ENCODE measurements at places on chromosomes 11 and 22. TPM values are rescaled to one million over a fixed set of nuclear protein-coding genes. Genes with fewer than 3 reads are reported as not detected.

USH1C gene
- 0.08 TPM for polyA plus RNA-seq

CALCA gene
- polyA plus RNA-seq = 0.02 TPM

GGT5 gene
- 7.1 TPM for polyA plus RNA-seq

CD3D gene
- polyA plus RNA-seq = 5.3 TPM

KCTD14 gene
- polyA plus RNA-seq = 0.84 TPM

UPK2 gene
- polyA plus RNA-seq = 11.2 TPM

ZFPL1 gene
- 30.6 TPM for polyA plus RNA-seq

TNRC6B gene
- polyA plus RNA-seq = 2.3 TPM

ART5 gene
- not detected for polyA plus RNA-seq

LRRN4CL gene
- 2.4 TPM for polyA plus RNA-seq

C11orf16 gene
- polyA plus RNA-seq = not detected

ARSA gene
- 25.8 TPM for polyA plus RNA-seq

MYO18B gene
- 0.31 TPM for polyA plus RNA-seq

FAM111B gene
- 3.1 TPM for polyA plus RNA-seq

THRSP gene
- polyA plus RNA-seq = 0.08 TPM

EFCAB6 gene
- 0.24 TPM for polyA plus RNA-seq

GRIA4 gene
- not detected for polyA plus RNA-seq

MS4A12 gene
- polyA plus RNA-seq = not detected

FLRT1 gene
- 0.08 TPM for polyA plus RNA-seq

Data from esophagus (tissue), 2 donors.